ENCODE measurements at places on chromosomes 7 and 10. TPM values are rescaled to one million over a fixed set of nuclear protein-coding genes. Genes with fewer than 3 reads are reported as not detected.

GRCh38 chr7:7203813-7204575 is 21.6 kb downstream of the C1GALT1 start:
- no peak for DNase-seq

GRCh38 chr10:120827251-120827875 is 23.8 kb upstream of the WDR11 start:
- DNase-seq, result no peak

- DNase-seq, result no peak
These were observed 12.2 kb upstream of the BAG3 start for GRCh38 chr10:119638982-119639381.

CROT gene
- 7.1 TPM for total RNA-seq

NKX2-3 gene
- total RNA-seq, result not detected

DNA sequence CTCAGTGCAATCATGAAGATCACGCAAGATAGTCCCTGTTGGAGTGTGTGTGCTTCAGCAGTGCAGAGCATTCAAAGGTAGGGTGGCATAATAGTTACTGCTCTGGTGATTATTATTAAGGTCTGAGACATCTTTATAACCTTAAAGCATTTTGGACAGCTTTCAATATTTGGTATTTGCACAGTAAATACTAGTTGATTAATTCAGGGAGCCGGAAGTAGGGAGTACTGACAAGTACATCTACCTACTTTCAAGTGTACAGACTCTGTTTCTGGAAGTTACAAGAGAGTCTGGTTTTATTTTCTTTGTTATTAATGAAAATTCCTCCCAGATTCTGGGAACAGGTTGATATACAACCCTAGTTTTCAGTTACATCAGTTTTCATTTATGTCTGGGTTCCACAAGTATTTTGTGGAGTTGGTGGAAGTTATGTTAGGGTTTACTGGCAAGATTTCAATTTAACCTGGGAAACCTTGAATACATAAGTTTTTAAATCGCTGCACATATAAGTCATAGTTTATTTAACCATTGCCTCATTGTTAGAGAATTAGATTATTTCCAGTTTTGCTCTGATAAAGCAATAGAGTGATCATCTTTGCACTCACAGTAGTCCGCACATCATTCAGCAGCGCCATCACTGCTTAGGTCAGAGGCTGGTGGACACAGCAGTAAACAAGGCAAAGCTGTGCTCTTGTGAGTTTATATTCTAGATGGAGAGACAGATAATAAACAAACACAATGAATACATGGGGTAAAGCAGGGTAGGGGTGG is 366.6 kb downstream of the REEP3 start:
- no peak for DNase-seq

- DNase-seq, result no peak
These were observed 27.3 kb upstream of the CALD1 start for GRCh38 chr7:134752006-134752760.

- DNase-seq, result no peak
These were observed 622.9 kb downstream of the GALNT17 start for GRCh38 chr7:71754828-71755227.

GRCh38 chr10:52479567-52479966 is 165.5 kb downstream of the DKK1 start:
- DNase-seq, result no peak

DNA sequence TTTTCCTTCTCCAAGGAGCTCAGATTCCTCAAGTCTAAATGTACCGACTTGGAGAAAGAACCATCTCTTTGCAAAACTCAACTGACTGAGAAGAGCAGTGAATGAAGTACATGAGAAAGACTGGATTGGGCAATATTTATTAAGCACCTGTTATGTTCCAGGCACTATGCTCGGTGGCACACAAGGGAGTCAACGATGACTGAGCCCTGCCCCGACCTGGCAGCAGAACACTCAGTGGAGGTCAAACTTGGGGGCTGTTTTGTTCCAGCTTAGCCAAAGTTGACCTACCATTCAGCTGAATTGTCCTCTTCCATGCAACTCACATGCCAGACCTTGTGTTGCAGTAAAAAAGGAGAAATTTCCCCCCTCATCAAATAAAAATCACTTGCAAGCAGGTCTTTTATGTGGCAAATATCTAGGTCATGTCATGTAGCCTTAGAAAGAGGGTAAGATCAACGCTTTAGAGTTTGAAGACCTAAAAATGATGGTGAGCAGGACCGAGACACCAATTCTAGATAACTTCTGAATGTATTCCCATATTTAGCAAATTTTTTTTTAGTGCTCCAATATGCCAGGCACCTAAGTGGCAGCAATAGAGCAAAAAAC is 14.3 kb upstream of the XPNPEP1 start:
- no peak for DNase-seq

DNA sequence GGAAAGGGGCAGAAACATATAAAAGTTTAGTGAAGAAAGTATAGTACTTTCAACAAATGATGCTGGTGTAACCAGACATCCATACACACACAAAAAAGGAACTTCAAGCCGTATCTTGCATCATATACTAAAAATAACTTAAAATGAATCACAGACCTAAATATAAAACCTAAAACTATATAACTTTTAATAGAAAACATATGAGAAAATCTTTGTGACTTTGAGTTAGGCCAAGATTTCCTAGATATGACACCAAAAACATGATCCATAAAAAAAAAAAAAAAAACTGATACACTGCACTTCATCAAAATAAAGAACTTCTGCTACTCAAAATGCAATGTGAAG is 40.9 kb downstream of the NUDCD3 start:
- DNase-seq, result no peak

DNA sequence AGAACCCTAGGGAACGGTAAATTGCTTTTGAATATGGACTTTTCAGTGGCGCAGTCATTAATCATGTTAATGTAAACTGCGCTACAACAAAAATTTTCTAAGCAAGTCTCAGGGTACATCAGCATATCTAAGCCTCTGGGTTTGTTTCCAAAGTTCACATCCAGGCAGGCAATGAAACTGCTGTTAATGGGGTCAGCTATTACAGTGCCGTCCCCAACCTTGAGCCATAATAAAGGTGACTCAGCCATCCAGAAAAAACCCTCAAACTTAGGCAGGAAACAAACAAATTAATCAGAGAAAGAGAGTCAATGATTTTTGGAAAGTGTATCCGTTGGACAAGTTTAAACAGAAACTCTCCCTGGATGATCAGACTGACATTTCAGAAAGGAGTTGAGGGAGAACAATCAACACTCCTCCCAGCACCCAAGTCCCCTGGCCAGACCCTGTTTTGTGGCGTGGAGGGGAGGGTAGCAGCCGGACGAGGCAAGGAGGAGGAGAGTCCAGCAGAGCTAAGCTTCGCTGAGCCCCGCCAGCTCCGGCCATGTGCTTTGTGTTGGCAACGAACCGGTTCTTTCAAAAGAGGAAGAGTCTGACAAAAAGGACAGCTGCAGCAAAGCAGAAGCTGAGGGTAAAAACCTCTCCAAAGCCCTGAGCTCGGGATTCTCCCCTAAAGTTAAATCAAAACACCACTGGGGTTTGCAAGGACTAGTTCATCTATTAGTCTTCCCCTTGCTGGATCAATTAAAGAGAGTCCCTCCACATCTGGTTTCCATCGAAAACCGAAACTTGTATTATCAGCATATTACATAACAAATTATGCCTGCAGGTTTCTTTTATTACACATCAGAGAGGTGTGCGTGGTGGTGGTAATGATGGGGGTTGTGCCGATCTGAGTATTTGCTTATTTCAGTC is 3.6 kb downstream of the FAM53B start:
- DNase-seq, result peak; percentile 57

DNA sequence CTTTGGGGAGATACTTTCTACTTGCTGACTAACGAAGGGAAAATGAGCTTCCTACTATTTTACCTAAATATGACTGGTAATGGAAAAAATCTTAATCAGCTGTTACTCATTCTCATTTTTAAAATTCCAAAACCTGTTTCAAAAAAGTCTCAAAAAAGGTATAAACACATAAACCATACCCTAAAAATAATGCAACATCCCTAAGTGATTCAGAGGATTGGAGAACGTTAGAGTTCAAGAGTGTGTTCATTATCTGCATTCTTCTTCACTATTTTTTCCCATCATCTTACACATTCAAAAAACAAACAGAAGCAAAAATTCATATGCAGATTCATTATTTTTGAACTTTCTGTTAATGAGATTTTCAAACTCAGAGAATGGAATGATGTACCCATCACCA is 150.4 kb upstream of the GNAI1 start:
- DNase-seq, result no peak

DNA sequence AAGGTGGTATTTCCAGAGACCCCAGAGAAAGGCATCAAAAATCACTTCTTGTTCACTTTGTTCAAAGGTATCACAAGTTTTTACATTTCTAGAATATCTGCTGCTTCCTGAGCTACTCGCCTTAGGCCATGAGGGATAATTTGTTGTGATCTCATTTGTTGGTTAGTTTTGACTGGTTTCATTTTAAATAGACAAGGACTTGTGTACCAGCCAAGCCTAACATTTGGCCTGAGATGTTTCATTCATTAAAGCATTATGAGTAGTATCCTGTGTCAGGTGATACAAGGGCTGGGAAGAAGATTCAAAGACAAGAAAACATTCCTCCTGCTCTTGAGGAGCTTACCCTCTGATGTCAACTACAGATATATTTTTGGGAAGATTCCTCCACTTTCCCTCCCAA is 170.3 kb upstream of the FAM171A1 start:
- DNase-seq, result no peak
